ENCODE measurements at places on chromosomes 5 and 9. TPM values are rescaled to one million over a fixed set of nuclear protein-coding genes. Genes with fewer than 3 reads are reported as not detected.
A peak's percentile ranks its signal among the peaks of the same experiment; 100 is the strongest.

- no peak overlapping the region for H3K27ac ChIP-seq
- peaks cover 13% of the 10 kb centered on the region for H3K36me3 ChIP-seq
- H3K27me3 ChIP-seq: no peaks in the 10 kb centered on the region
- peak; percentile 56 for DNase-seq
- no peaks in the 10 kb centered on the region for H3K4me1 ChIP-seq
Observed at GRCh38 chr9:124349675-124350493, 65.4 kb downstream of the PSMB7 start.

GRCh38 chr5:39439582-39440162, 14.9 kb upstream of the DAB2 start:
- no peaks in the 10 kb centered on the region for H3K4me1 ChIP-seq
- H3K27me3 ChIP-seq: peaks cover 1% of the 10 kb centered on the region
- no peak overlapping the region for H3K27ac ChIP-seq
- H3K4me3 ChIP-seq: no peak overlapping the region

DNA sequence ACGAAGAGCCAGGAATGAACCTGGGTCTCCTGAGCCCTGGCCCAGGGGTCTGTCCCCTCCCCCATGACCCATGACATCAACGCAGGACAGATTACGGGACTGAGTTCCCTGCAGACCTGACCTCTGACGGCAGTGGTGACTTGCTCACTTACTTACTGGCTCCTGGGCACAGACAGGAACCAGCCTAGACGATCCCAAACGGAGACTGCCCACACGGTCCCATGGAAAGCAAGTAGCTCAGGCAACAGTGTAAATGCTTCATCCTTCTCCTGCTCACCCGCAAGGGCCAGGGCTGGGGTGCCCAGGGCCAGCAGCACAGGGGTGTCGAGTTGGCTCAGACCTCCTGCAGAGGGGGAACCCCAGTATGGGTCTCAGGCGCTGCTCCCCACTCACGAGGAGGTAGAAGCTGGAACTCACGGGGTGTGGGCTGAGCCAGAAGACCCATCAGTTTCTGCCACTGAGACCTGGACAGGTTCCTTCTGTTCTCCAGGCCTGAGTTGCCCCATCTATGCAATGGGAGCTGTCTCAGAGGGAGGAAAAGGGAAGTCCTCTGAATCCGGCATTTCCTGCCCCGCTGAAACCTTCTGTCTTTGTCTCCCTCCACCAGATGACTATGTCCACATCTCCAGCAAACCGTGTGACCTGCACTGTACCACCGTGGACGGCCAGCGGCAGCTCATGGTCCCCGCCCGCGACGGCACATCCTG, 5.6 kb downstream of the ADAMTSL2 start:
- no peaks in the 10 kb centered on the region for H3K4me1 ChIP-seq
- H3K27ac ChIP-seq: no peak overlapping the region
- H3K4me3 ChIP-seq: no peak overlapping the region
- DNase-seq: no peak

GRCh38 chr5:98186128-98186527, 587.3 kb upstream of the RGMB start:
- no peaks in the 10 kb centered on the region for H3K27me3 ChIP-seq
- no peaks in the 10 kb centered on the region for H3K4me1 ChIP-seq
- no peak overlapping the region for H3K4me3 ChIP-seq
- H3K36me3 ChIP-seq: no peaks in the 10 kb centered on the region
- no peak for DNase-seq

DNA sequence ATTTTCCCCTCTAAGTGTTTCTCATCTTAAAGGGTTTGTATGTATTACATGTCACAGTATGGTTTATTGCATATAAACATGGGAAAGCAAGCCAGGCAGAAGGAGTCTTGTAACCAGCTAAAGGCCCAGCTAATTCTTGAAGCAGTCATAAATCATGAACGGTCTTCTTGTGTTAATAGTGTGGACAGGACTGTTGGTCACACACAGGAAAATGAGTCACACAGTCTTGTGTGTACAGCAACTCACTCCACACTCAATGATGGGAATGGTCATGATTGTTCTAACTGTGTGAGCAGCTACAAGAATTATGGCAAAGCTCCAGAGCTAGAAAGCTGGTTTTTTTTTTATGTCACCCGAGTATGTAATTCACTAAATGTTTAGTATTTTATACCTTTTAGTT, 123.9 kb downstream of the GHR start:
- H3K36me3 ChIP-seq: no peaks in the 10 kb centered on the region
- H3K4me3 ChIP-seq: no peak overlapping the region
- H3K4me1 ChIP-seq: peaks cover 5% of the 10 kb centered on the region
- DNase-seq: no peak
- H3K27ac ChIP-seq: no peak overlapping the region
- H3K27me3 ChIP-seq: no peaks in the 10 kb centered on the region

DNA sequence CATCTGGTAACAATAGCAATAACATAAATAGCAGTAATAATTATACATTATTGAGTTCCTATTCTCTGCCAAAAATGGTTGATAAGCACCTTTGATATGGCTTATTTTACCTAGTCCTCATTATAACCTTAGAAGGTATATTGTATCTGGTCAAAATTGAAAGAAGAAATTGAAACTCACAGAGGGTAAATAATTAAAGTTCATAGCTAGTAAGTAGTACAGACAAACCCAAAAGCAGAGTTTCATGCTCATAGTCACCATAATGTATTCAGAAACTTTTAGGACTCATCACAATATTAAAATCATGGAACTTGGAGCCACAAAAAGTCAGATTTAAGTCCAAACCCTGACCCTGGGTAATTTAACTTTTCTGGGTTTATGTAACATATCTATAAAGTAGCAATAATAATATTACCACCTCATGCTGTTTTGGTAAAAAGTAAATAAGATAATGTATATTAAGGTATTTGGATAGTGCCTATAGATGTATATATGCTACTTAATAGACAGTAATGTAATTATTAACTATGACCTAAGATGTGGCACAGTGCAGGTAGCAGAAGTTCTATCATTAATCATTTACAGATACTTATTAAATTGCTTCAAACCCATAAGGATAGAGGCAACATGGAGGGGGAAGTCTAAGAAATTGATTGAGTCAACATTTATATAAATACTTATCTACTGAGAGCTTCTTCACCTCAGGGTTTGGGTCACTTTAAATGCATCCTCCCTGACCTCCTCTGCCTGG, 32.4 kb downstream of the STK32A start:
- no peaks in the 10 kb centered on the region for H3K27me3 ChIP-seq
- no peak overlapping the region for H3K27ac ChIP-seq
- no peaks in the 10 kb centered on the region for H3K4me1 ChIP-seq
- no peak for DNase-seq

GRCh38 chr5:83145241-83145640, 67.9 kb downstream of the XRCC4 start:
- H3K27me3 ChIP-seq: no peaks in the 10 kb centered on the region
- no peaks in the 10 kb centered on the region for H3K4me1 ChIP-seq
- H3K36me3 ChIP-seq: no peaks in the 10 kb centered on the region
- no peak overlapping the region for H3K4me3 ChIP-seq

DNA sequence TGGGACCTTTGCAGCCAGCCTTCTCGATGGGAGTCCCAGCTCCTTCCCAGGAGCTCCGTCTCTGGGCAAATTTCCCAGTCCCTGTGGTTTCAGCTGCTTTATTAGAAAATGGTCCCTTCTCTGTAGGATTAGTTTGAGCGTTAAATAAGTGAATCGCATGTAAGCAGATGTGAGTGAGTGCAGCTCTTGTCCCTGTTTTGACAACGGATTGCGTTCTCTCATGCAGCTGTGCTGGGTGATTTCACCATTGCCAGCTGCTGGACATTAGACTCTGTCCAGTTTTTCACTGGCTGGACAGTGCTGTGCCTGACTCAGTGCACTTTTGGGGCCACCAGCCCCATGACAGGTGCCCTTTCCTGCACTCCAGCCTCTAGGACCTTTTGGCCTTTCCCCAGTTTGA, 11.6 kb upstream of the CEL start:
- no peak overlapping the region for H3K27ac ChIP-seq
- no peaks in the 10 kb centered on the region for H3K4me1 ChIP-seq
- no peak overlapping the region for H3K4me3 ChIP-seq
- no peaks in the 10 kb centered on the region for H3K27me3 ChIP-seq

DNA sequence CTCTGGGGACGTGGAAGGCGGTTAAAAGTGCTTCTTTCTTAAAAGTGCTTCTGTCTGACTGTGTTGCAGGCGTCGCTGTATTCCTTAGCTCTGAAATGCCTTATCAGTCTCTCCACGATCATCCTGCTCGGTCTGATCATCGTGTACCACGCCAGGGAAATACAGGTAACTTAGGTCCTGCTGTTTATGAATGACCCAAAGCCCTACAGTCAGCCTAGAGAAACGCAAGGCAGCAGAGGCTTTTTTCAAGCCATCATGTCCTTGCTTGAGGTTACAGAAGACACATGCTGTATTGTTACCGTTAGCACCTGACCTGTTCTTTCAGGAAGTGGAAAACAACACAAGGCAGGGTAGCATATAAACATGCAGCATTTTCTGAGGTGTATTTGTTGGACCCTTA, 2.0 kb downstream of the KCNN2 start:
- H3K36me3 ChIP-seq: no peaks in the 10 kb centered on the region

GRCh38 chr9:78601957-78602565, 305.1 kb downstream of the PSAT1 start:
- H3K4me1 ChIP-seq: no peaks in the 10 kb centered on the region
- H3K36me3 ChIP-seq: no peaks in the 10 kb centered on the region
- DNase-seq: no peak
- no peak overlapping the region for H3K4me3 ChIP-seq
- H3K27ac ChIP-seq: no peak overlapping the region

DNA sequence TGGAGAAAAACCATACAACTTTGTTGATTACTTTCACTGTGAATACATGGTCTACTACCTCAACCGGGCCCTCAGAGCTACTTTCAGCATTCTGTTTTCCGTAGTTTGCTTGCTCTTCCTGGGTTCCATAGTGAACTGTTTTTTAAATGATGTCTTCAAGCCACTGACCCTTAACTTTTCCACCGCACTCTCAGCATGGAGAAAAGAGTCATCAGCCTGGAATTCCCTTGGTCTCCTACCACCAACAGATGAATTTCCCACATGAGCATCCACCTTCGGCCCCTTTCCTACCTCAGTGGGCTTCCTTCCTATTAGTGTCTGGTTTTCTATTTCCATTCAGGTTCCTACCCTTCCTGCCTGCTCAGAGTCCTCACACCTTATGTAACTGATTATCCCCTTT, 135.9 kb upstream of the ADAMTSL1 start:
- H3K27me3 ChIP-seq: no peaks in the 10 kb centered on the region
- H3K4me1 ChIP-seq: no peaks in the 10 kb centered on the region
- DNase-seq: no peak
- no peak overlapping the region for H3K4me3 ChIP-seq

DNA sequence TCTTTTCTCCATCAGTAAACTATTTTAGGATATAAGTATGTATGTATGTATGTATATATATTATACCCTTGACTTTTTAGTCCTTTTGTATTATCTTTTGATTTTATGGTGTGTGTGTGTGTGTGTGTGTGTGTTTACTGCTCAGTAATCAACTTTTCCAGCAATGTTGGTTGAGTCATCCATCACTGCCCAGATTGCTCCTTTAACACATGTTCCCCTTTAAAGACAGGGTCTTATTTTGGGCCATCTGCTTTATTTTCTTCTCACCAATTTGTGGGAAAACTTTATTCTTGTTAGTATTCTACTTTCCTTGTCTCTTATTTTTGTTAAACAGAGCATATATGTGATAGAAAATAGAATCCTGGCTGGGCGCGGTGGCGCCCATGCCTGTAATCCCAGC, 28.1 kb downstream of the ANKRD33B start:
- H3K36me3 ChIP-seq: no peaks in the 10 kb centered on the region
- no peak overlapping the region for H3K27ac ChIP-seq
- H3K4me1 ChIP-seq: no peaks in the 10 kb centered on the region

GRCh38 chr9:75930190-75930589, 39.7 kb downstream of the PCSK5 start:
- H3K4me3 ChIP-seq: no peak overlapping the region
- H3K4me1 ChIP-seq: peaks cover 5% of the 10 kb centered on the region
- H3K27ac ChIP-seq: no peak overlapping the region
- peaks cover 2% of the 10 kb centered on the region for H3K36me3 ChIP-seq
- DNase-seq: no peak
- H3K27me3 ChIP-seq: peaks cover 2% of the 10 kb centered on the region

GRCh38 chr5:5330728-5331452, 91.6 kb upstream of the ICE1 start:
- H3K4me3 ChIP-seq: no peak overlapping the region
- no peaks in the 10 kb centered on the region for H3K36me3 ChIP-seq
- no peak overlapping the region for H3K27ac ChIP-seq
- no peaks in the 10 kb centered on the region for H3K27me3 ChIP-seq
- H3K4me1 ChIP-seq: no peaks in the 10 kb centered on the region

DNA sequence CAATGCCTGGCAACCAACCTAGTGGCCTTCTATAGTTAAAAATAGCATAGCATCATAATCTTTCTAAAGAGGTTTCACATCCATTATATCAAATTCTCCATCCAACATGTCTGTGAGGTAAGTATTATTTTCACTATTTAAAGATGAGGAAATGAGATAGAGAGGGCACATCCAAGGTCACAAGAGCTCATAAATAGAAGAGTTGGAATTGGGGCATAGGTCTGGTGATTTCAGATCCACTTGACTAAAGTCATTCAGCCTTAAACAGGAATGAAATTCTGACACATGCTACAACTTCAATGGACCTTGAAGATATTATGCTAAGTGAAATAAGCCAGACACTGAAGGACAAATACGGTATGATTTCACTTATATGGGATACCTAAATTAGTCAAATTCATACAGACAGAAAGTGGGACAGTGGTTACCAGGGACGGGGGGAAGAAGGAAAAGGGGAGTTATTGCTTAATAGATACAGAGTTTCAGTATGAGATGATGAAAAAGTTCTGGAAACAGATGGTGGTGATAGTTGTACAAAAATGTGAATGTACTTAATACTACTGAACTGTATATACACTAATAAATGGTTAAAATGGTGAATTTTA, 259.6 kb upstream of the NR4A3 start:
- no peak overlapping the region for H3K27ac ChIP-seq
- DNase-seq: no peak
- H3K4me3 ChIP-seq: no peak overlapping the region

CTXN3 gene
- total RNA-seq: not detected

FRMD3 gene
- 7.2 TPM for total RNA-seq

PRR16 gene
- total RNA-seq: 10.5 TPM

RC3H2 gene
- total RNA-seq: 54.1 TPM

RNF183 gene
- not detected for total RNA-seq

PRRT1B gene
- not detected for total RNA-seq

ZFP37 gene
- 4.5 TPM for total RNA-seq
